ENCODE measurements at places on chromosomes 1 and 21.

DNA sequence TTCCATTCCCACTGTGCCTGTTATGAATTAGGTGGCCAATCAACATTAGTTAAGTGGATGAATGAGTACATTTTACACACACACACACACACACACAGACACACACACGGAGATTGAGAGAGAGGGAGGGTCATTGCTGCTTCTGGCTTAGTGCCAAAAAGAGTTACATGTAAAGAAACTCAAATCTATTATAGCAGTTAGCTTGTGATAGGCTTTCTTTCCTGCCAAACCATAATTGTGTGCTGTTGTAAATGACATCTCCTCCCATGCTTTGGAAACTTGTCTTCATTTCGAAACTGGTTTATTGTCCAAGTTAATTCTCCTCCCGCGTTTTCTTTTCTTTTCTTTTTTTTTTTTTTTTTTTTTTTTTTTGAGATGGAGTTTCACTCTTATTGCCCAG is 1.4 kb upstream of the MT1HL1 start:
- DNase-seq = no peak

GRCh38 chr1:47696737-47697441 is 259.0 kb downstream of the FOXD2 start:
- no peak for DNase-seq

GRCh38 chr1:175390081-175390481 is 197.5 kb upstream of the KIAA0040 start:
- DNase-seq = no peak

GRCh38 chr1:208159555-208160258 is 84.5 kb downstream of the PLXNA2 start:
- peak; percentile 82 for DNase-seq

- no peak for DNase-seq
Observed at GRCh38 chr1:27153549-27153886, 1.4 kb downstream of the SLC9A1 start.

- no peak for DNase-seq
Observed at GRCh38 chr1:114609826-114610225, 28.4 kb upstream of the BCAS2 start.

DNA sequence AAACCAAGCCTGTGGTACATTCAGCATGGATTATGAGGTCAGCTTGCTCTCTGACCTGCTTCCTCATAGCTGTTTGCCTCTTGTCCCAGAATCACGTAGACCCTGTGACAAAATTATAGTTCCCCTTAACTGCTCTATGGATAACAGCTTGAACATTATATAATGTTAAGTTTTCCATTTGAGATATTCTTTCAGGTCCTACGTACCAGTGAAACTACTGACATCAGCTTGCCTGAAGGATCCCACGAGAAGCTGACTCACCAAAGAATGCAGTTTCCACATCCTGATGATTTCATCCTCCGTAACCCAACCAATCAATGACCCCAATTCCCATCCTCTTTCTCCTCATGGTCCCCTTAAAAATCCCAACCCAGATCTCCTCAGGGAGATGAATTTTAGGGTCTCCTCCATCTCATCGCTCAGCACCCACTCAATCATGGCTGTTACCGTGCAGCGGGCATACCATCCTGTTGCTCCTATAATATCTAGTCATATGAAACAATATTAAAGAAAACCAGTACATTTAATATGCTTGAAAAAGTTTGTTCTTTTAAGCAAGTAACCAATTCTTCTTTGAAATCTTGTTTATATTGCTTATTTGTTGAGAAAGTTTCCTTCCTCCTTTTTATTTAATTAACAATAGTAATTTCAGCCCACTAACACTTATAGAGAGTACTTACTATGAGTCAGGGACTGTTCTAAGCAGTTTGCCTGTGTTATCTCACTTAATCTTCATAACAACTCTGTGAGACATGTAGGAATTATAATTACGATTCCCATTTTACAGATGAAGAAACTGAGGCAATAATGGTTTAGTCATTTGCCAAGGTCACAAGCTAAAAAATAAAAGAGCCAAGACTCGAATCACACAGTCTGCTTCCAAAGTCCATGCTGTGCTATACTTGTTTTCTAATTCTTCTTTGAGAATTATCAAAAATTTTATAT is 27.4 kb downstream of the CHML start:
- peak; percentile 61 for DNase-seq

GRCh38 chr21:45071874-45072737 is 2.3 kb upstream of the ADARB1 start:
- no peak for DNase-seq

GRCh38 chr1:156268336-156268735 is 14.3 kb downstream of the SMG5 start:
- DNase-seq = no peak

DNA sequence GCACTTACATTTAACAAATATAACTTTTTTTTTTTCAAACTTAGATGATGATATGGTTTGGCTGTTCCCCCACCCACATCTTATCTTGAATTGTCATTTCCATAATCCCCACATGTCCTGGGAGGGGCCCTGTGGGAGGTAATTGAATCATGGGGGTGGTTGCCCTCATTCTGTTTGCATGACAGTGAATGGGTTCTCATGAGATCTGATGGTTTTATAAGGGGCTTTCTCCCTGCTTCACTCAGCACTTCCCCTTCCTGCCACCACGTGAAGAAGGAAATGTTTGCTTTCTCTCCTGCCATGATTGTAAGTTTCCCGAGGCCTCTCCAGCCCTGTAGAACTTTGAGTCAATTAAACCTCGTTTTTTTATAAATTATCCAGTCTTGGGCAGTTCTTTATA is 432.6 kb downstream of the AMY1C start:
- no peak for DNase-seq

DNA sequence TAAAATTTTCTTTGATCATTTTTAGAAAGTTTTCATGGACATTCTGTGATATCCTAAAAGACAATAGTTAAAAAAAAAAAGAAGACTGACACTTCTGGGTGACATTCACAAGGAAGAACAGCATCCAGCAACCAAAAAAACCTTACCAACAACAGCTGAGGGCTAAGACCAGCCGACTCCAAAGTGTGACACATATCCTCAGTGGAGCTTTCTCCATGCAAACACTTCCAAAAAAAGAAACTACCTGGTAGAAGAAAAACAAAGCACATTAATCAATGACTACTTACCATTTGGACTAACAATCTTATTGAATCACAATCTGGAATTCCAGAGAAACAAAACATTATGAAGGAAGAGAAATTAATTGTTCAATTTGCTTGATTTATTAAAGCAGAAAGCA is 88.2 kb downstream of the IARS2 start:
- no peak for DNase-seq

GRCh38 chr1:52544665-52545525 is 8.0 kb downstream of the TUT4 start:
- no peak for DNase-seq

- DNase-seq = no peak
Observed at GRCh38 chr1:7589080-7589735, 181.9 kb upstream of the VAMP3 start.

- no peak for DNase-seq
Observed at GRCh38 chr1:19359357-19359756, 47.2 kb downstream of the SLC66A1 start.

- DNase-seq = no peak
Observed at GRCh38 chr1:28751315-28752060, 14.7 kb downstream of the YTHDF2 start.

- no peak for DNase-seq
Observed at GRCh38 chr1:245651093-245651492, 496.3 kb downstream of the KIF26B start.

GRCh38 chr1:41623736-41624135 is 139.3 kb upstream of the EDN2 start:
- DNase-seq = no peak

DNA sequence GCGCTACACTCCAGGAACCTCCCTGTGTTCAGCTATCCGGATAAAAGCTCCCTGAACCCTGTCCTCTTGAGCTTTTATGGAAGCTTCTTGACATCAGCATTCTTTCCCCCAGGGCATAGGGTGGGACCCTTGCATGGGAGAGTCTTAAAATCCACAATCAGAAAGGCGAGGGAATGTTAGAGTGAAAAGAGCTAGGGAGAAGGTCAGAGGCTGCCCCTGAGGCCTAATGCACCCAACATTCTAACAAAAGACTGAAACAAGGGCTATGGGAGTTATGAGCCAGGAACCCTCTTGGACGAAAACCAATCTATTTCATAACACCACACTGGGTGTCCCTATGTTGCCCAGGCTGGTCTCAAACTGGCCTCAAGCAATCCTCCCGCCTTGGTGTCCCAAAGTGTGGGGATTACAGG is 36.7 kb downstream of the NEK2 start:
- DNase-seq = no peak

DNA sequence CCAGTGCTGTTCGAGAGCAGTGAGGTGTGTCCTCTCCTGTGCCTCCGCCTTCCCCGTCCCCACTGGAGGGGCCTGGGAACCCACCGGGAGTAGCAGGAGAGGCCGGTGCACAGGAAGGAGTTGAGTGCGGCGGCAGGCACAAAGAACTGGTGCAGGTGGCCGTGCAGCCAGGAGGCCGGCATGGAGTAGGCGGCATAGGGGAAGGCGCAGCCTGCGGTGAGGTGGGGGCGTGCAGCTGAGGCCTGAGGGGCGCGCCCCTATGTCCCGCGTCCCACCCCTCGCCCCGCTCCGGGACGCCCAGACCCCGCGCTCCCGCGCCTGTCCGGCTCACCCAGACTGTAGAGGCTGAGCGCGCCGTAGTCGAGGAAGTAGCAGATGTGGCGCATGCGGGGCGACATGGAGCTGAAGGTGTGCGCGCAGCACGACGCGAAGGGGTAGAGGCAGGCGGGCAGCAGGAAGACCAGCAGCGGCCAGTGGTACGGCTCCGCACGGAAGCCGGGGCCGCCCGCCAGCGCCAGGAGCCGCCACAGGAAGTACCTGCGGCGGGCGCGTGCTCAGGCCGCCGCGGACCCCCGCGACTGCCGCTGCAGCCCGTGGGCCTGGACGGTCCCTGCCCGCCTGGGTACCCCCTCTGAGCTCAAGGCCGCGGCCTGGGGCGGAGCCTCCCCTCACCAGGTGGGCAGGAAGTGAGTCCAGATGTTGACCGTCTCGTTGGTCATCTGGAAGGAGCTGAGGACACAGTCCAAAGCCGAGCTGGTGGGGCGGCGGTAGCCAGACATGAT is 2.2 kb downstream of the PAQR6 start:
- DNase-seq = no peak

DNA sequence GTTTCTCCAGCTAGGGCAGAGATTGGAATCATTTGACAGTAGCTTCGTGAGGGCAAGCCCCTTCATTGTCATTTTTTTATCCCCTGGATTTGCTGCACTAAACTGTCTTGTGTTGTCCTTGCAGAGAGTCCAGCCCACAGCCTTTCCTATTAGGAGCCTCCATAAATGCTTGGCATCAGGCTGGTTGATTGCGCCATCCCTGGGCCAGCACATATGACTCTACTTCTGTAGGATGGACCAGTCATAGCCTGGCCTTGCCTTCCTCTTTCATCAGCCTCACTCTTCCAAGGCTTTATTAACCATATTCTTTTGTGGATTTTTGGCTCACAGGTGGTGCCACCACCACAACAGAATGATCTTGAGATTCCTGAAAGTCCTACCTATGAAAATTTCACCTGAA is 31.4 kb downstream of the LY9 start:
- no peak for DNase-seq

GRCh38 chr1:11067716-11068599 is 8.1 kb upstream of the SRM start:
- no peak for DNase-seq

DNA sequence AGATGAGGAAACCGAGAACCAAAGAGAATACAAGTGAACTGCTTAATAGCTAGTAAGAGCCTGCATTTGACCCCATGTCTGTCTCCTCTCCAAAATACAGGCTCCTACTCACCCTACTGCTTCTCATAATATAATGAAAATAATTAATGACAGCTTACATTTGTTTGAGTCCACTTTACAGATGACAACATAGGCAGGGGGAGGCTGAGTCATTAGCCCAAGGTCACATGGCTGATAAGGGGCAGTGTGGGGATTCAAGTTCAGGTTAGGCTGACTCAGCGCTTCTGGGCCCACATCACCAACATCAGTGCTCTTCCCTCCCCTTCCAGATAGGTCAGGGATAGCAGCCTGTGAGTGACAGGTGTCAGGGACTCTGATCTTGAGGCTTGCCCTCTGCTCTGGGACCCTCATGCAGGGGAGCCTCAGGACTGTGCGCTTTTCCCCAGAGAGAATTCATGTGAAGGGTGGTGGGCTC is 16.2 kb downstream of the AZIN2 start:
- no peak for DNase-seq
